ENCODE measurements at places on chromosomes 2 and 18. TPM values are rescaled to one million over a fixed set of nuclear protein-coding genes. Genes with fewer than 3 reads are reported as not detected.

GRCh38 chr2:163732727-163733126 lies 3.1 kb downstream of the FIGN start:
- H3K27me3 ChIP-seq: peaks cover 24% of the 10 kb centered on the region
- peaks cover 4% of the 10 kb centered on the region for H3K4me1 ChIP-seq
- DNase-seq: no peak
- peaks cover 3% of the 10 kb centered on the region for H3K36me3 ChIP-seq

DNA sequence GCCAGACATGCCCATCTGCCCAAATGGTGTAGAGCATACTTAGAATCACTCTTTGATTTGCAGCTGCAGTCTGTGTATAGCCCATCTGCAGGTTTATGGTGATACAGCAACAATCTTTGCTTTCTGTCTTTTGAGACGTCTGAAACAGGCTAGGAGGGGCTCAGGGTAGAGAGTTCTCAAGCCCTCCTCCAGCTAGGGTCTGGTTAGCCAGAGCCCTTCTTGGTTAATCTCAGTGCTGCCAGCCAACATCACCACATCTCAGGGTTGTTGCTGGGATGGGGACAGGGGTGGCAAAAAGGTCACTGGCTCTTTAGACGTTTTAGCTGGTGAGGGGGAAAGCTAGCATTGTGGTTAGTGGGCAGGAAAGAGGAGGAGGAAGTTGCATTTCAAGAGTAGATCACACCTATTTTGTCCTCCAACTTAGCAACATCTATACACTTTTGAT lies 136.6 kb upstream of the ACAA2 start:
- H3K4me1 ChIP-seq: peaks cover 30% of the 10 kb centered on the region
- no peak overlapping the region for H3K4me3 ChIP-seq
- no peak overlapping the region for H3K27ac ChIP-seq
- peak; percentile 54 for DNase-seq

DNA sequence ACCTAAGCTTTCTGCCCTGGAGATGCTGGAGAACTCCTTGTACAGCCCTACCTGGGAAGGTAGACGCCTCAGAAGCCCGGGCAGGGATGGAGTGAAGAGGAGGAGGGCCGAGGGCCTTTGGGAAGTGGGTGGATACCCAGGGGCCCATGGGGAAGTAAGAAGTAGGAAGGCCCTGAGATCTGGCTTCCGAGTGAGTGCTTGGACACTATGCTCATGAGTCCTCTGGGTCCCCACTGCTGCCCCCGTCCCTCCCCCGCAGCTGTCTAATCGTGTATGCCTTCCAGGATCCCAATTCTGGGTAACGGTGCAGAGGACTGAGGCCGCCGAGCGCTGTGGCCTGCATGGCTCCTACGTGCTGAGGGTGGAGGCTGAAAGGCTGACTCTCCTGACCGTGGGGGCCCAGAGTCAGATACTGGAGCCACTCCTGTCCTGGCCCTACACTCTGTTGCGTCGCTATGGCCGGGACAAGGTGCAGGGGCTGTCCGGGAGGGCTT lies 1.1 kb downstream of the DOK1 start:
- peak overlapping the region; percentile 88 for H3K4me3 ChIP-seq
- peaks cover 7% of the 10 kb centered on the region for H3K36me3 ChIP-seq
- H3K27me3 ChIP-seq: peaks cover 19% of the 10 kb centered on the region
- H3K27ac ChIP-seq: peak overlapping the region; percentile 90

- H3K27ac ChIP-seq: no peak overlapping the region
- no peak overlapping the region for H3K4me3 ChIP-seq
- no peaks in the 10 kb centered on the region for H3K27me3 ChIP-seq
Observed at GRCh38 chr18:47986620-47987387, 56.3 kb upstream of the SMAD2 start.

DNA sequence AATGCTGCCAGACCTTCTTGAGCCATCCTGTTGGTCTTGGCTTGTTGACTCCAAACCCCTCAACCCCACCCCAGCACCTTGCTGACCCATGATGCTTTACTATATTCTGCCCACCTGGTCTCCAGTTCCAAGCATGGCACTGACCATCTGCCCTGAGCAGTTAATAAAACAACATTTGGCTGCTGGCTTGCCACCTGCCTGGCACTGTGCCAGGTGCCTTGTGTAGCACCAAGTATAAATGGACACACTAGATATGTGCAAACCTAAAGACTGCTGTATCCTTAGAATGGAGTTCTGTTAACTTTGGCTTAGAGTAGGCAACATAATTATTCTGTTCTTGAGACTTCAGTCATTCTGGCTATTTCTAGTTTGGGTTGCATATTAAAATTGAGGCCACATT lies 91.4 kb downstream of the ACSL3 start:
- peaks cover 15% of the 10 kb centered on the region for H3K27me3 ChIP-seq
- peaks cover 4% of the 10 kb centered on the region for H3K4me1 ChIP-seq
- no peak for DNase-seq
- H3K36me3 ChIP-seq: no peaks in the 10 kb centered on the region

GRCh38 chr2:181374781-181375675 lies 82.2 kb upstream of the ITGA4 start:
- H3K27ac ChIP-seq: no peak overlapping the region
- no peak overlapping the region for H3K4me3 ChIP-seq
- no peak for DNase-seq
- H3K27me3 ChIP-seq: no peaks in the 10 kb centered on the region
- H3K36me3 ChIP-seq: peaks cover 2% of the 10 kb centered on the region

GRCh38 chr18:8856769-8857393 lies 151.5 kb downstream of the MTCL1 start:
- no peak overlapping the region for H3K4me3 ChIP-seq
- peaks cover 2% of the 10 kb centered on the region for H3K27me3 ChIP-seq
- no peak overlapping the region for H3K27ac ChIP-seq
- no peaks in the 10 kb centered on the region for H3K4me1 ChIP-seq

DNA sequence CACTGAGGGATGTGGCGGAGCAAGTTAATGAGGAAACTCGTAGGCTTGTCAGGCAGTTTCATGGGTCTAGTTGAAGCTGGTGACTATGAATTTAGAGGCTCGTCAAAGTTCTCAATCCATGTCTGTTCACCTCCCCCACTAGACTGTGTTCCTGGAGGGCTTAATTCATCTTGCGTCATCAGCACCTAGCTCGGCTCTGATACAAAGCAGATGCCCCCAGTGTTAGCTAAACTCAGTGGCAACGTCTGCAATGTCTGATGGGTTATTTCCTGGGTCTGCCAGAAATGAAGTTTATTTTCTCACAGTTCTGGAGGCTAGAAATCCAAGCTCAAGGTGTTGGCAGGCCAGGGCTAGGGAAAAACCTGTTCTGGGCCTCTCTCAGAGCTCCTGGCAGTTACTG lies 140.6 kb downstream of the PID1 start:
- no peaks in the 10 kb centered on the region for H3K4me1 ChIP-seq
- H3K4me3 ChIP-seq: no peak overlapping the region
- no peaks in the 10 kb centered on the region for H3K36me3 ChIP-seq
- H3K27me3 ChIP-seq: no peaks in the 10 kb centered on the region
- no peak overlapping the region for H3K27ac ChIP-seq
- no peak for DNase-seq

DNA sequence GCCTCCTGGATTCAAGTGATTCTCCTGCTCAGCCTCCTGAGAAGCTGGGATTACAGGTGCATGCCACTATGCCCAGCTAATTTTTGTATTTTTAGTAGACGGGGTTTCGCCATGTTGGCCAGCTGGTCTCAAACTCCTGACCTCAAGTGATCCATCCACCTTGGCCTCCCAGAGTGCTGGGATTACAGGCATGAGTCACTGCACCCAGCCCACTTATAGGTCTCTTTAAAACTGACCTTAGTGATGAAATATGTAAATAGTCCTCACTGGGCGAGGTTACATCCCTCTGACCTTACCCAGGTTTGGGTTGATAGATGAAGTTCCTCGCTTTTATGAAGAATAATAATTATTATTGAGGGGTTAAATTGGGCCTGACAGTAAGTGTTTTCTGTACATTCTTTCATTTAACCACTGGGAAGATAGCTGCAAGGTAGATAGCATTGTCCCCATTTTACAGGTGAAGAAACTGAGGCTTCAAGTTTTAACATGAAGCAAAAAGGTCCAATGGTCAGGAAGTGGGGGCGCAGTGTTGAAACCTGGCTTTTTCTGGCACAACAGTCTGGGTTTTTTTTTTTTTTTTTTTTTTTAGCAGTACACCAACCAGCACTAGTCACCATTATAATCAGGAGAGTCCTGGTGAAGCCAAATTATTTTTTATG lies 174.8 kb upstream of the EPAS1 start:
- H3K36me3 ChIP-seq: no peaks in the 10 kb centered on the region
- H3K27ac ChIP-seq: no peak overlapping the region
- H3K4me3 ChIP-seq: no peak overlapping the region
- no peaks in the 10 kb centered on the region for H3K27me3 ChIP-seq

DNA sequence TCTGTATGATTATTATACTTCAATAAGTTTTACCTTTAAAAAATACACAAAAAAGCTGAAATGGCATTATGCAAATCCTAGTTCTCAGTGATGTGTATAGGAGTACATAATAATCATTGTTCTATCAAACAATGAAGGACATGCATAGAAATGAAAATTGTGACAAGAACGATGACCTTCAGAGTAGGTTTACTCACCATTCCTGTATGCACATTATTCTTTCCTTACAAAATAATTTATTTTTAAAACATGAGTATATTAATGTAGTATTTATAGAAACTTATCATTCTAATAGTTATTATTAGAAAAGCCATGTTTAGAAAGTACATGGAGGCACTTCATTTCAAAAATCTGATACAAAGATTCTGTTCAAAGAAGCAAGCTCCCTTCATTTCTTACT lies 32.7 kb upstream of the DPP4 start:
- H3K4me3 ChIP-seq: no peak overlapping the region
- H3K27me3 ChIP-seq: no peaks in the 10 kb centered on the region
- no peaks in the 10 kb centered on the region for H3K4me1 ChIP-seq
- no peak overlapping the region for H3K27ac ChIP-seq

GRCh38 chr2:143694335-143694734 lies 565.1 kb downstream of the ARHGAP15 start:
- no peak for DNase-seq
- H3K4me3 ChIP-seq: no peak overlapping the region
- H3K27me3 ChIP-seq: no peaks in the 10 kb centered on the region

SERPINB10 gene
- not detected for total RNA-seq

UXS1 gene
- 47.4 TPM for total RNA-seq

DNA sequence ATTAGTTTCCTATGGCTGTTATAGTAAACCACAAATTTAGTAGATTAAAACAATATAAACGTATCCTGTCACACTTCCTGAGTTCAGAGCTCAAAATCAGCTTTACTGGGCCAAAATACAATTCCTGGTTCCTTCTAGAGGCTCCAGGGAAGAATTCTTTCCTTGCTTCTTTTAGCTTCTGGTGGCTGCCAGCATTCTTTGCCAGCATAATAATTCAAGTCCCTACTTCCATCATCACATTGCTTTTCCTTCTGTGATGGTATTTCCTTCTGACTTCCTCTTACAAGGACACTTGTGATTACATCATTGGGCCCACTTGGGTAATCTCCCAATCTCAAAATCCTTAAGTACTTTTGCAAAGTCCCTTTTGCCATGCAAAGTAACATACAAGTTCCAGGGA lies 40.6 kb downstream of the MOB4 start:
- H3K36me3 ChIP-seq: peaks cover 16% of the 10 kb centered on the region
- H3K4me3 ChIP-seq: no peak overlapping the region
- peaks cover 4% of the 10 kb centered on the region for H3K4me1 ChIP-seq
- H3K27me3 ChIP-seq: no peaks in the 10 kb centered on the region

FOXD4L1 gene
- not detected for total RNA-seq

DNA sequence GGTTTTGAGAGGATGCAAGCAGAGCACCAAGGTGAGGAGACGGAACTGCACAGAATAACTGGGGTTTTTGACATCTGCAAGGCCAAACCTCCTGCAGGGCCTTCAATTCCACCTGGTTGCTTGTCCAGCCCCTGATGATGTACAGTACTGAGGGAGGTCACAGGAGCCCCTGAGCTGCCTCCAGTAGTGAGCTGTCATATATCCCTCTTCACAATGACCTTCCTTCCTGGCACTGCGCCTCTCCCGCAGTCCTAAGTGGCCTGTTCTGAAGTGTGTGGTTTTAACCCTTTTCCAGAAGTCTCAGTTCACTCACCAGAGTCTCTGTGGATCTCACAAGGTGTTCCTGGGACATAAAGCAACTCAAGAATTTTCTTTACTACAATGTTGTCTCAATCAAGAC lies 45.3 kb downstream of the LRRTM1 start:
- H3K4me1 ChIP-seq: no peaks in the 10 kb centered on the region
- no peaks in the 10 kb centered on the region for H3K36me3 ChIP-seq
- no peaks in the 10 kb centered on the region for H3K27me3 ChIP-seq
- H3K4me3 ChIP-seq: no peak overlapping the region

MYL1 gene
- total RNA-seq: not detected

TMEM178A gene
- 0.23 TPM for total RNA-seq

ACMSD gene
- total RNA-seq: not detected

DNA sequence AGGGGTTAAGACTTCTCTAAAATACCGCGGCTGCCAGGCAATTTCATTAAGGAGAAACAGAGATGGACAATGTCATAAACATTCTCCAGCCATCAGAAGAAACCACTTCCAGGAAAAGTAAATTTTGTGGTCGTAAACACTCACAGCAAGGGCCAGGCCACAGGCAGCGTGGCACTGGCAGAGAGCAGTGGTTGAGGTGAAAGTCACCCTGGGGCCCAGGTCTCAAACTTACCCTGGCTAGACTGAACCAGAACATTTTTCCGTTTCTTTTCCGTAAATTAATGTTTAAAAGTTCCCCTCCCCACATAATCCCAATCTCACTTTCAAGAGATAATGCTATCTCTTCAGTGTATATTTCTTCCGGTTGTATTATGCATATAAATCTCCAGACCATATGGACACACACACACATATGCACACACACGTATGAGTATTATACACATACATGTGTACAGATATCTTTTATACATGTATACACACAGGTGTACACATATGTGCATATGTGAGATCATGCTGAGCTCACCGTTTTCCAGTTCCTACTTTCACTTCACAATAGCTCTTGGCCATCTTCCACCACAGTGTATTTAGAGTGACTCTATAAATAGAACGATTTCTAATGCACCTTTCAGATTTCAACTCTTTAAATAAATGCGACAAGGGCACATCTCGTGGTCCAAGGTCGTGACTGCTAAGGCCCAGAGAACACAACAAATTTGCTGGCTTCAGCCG lies 90.1 kb downstream of the MALT1 start:
- H3K4me1 ChIP-seq: peaks cover 25% of the 10 kb centered on the region
- H3K27me3 ChIP-seq: peaks cover 18% of the 10 kb centered on the region
- H3K27ac ChIP-seq: peak overlapping the region; percentile 26
- no peak overlapping the region for H3K4me3 ChIP-seq
- peak; percentile 45 for DNase-seq

- no peaks in the 10 kb centered on the region for H3K27me3 ChIP-seq
- H3K36me3 ChIP-seq: peaks cover 2% of the 10 kb centered on the region
- DNase-seq: no peak
- H3K4me3 ChIP-seq: no peak overlapping the region
- peaks cover 29% of the 10 kb centered on the region for H3K4me1 ChIP-seq
Observed at GRCh38 chr2:36376319-36376765, 20.8 kb downstream of the CRIM1 start.

DNA sequence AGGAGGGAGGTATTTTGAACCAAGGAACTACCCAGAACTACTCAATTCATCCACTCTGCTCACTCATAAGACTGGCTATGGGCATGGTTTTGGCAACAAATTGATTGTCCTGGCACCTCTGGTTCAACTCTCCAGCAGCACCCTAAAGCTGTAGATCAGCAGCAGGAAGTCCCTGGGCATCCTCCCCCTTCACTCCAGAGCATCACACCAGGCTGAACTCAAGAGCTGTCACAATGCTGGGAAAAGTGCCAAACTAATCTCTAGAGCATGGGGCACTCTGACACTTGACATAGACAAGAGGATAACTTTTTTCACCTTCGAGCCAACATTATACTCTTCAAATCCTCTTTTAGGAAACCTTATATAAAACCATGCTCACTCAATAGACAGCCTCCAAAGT lies 154.1 kb upstream of the RBBP8 start:
- DNase-seq: no peak
- no peaks in the 10 kb centered on the region for H3K4me1 ChIP-seq
- H3K36me3 ChIP-seq: no peaks in the 10 kb centered on the region
- H3K4me3 ChIP-seq: no peak overlapping the region
- H3K27ac ChIP-seq: no peak overlapping the region

All from activated CD8-positive, alpha-beta T cell treated with anti-CD3 and anti-CD28 coated beads for 36 hours (primary cell).